ENCODE measurements at places on chromosomes 3 and 15.

DNA sequence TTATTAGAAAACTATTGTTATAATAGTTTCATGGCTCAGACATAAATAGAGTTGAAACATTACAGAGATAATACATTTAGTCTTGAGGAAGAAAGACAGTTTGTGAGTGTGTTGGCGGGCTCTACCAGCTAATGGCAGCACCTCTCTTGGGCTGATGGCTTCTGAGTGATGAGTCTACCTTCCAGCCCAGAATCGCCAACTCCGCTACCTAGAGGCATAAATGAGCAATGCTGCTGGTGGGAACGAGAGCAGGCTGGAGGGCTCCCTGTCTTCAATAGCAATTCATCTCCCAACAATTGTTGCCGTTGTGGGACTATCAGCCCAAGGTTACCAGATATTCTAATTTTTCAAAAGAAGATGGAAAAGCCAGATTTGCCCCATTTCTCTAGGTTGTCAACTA lies 388.7 kb downstream of the FOXP1 start:
- no peak for DNase-seq

- DNase-seq, result no peak
Measured at GRCh38 chr3:111852540-111852939, 6.5 kb upstream of the PHLDB2 start.

DNA sequence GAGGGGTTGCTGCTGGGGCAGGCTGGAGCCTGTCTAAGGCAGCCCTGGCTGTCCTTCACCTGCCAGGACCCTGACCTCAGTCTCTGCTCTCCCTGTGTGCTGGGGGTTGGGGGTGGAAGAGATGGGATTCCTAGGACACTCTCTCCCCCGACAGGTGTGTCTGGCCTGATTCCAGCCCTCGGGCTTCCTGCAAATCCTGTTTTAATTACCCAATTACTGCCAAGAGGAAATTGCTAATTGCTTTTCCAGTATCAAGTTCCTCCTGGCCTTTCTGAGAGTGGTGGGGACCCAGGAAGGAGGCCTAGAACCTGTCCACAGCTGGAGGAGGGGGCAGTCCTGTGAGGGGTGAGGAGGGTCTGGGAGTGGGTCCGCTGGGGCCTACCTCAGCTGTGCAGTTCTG lies 15.8 kb downstream of the PLXNA1 start:
- DNase-seq, result no peak

GRCh38 chr15:79644091-79644490 lies 212.0 kb downstream of the MINAR1 start:
- DNase-seq, result no peak

DNA sequence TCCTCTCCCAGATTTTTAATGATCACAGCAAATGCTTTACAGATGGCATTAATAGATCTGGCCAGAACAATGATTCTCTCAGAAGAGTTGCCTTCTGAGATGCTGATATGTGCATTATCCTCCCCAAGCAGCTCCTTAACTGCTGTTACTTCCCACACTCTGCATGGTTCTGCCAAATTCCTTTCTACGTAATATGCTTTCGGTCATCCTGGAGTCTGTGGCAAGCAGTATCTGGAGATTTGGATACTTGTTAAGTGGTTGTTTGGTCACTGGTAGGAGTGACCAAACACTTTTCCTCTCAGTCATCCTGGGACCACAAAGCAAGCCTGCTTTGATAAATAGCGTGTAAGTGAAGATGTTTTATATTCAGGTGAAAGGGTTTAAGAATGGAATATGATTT lies 71.1 kb upstream of the CCNL1 start:
- no peak for DNase-seq

- DNase-seq, result peak; percentile 92
Measured at GRCh38 chr3:24318677-24319287, 175.9 kb downstream of the THRB start.

GRCh38 chr15:25886498-25887140 lies 23.5 kb upstream of the ATP10A start:
- no peak for DNase-seq

- no peak for DNase-seq
Measured at GRCh38 chr3:36364260-36364659, 16.0 kb upstream of the STAC start.

- no peak for DNase-seq
Measured at GRCh38 chr15:42402455-42403205, 43.3 kb downstream of the CAPN3 start.

DNA sequence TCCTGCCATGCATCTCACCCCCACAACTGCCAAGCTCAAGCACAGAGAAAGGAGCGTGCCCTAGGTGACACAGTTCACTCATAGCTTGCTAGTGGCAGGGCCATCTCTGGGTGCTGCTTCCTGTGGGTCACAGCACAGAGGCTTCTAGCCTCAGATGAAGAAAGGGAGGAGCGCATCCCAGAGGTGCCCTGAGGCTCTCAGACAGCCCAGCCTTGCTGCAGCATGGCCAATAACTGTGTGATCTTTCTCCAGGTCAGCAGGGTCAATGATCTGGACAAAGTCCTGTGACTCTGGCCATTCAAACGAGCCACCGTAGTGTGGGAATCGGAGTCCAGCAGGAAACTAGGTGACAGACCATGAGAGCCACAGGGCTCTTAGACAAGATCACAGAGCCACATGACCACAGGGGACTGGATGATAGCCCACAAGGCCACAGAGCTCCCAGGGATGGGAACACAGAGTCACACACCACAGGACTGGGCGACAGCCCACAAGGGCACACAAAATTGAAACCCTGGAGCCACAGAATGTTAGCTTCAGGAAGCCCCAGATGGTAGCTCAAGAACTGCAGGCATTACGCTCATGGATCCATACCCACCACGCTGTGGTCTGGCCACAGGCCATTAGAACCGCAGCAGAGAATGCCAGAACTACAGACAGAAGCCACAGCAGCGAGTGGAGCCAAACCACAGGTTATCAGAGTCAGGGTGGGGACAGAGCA lies 25.9 kb upstream of the GRIP2 start:
- no peak for DNase-seq

DNA sequence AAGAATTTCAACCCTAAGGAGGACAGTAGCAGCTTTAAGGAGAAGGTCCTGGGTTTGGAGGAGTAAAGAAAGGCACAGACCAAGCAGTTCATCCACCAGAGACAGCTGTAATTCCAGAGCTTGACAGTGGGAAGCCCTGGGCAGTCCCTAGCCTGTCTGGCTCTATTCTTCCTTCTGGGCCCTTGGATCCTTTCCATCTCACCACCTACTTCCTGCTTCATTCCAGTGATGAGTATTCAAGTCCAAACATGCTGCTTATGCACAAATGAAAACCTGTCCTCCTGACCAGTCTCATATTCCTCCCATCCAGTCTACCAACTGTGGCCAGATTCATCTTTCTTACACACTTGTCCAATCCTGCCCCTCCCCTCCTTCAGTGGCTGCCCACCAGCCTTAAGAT lies 171.4 kb downstream of the CNTN3 start:
- no peak for DNase-seq

- no peak for DNase-seq
Measured at GRCh38 chr15:86256628-86257027, 177.0 kb downstream of the AGBL1 start.

DNA sequence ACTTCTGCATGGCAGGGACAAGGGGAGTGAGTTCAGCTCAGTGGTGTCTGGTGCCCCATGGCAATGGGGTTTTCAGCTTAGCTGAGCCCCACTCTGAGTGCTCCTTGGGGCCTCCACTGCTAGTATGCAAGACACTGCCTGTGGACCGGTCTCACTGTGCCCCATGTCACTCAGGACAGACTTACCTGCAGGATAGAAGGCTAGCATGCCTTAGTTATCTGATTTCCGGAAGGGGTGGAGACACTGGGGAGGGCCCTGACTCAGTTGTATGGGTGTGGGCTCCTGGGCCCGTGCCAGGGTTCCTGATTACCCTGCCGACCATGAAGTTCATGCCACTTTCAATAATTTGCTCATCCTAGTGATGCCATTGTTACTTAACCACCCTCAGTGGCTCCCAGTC lies 4.3 kb upstream of the SLC6A20 start:
- DNase-seq, result no peak

DNA sequence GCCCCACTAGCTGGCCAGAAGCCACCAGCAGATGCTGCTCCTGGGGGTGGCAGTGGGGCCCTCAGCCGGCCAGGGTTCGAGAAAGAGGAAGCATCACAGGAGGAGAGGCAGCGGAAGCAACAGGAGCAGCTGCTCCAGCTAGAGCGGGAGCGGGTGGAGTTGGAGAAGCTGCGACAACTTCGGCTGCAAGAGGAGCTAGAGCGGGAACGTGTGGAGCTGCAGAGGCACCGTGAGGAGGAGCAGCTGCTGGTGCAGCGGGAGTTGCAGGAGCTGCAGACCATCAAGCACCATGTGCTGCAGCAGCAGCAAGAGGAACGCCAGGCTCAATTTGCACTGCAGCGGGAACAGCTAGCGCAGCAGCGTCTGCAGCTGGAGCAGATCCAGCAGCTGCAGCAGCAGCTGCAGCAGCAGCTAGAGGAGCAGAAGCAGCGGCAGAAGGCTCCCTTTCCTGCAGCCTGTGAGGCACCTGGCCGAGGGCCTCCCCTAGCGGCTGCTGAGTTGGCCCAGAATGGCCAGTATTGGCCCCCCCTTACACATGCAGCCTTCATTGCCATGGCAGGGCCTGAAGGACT lies 17.5 kb upstream of the APEH start:
- peak; percentile 31 for DNase-seq

DNA sequence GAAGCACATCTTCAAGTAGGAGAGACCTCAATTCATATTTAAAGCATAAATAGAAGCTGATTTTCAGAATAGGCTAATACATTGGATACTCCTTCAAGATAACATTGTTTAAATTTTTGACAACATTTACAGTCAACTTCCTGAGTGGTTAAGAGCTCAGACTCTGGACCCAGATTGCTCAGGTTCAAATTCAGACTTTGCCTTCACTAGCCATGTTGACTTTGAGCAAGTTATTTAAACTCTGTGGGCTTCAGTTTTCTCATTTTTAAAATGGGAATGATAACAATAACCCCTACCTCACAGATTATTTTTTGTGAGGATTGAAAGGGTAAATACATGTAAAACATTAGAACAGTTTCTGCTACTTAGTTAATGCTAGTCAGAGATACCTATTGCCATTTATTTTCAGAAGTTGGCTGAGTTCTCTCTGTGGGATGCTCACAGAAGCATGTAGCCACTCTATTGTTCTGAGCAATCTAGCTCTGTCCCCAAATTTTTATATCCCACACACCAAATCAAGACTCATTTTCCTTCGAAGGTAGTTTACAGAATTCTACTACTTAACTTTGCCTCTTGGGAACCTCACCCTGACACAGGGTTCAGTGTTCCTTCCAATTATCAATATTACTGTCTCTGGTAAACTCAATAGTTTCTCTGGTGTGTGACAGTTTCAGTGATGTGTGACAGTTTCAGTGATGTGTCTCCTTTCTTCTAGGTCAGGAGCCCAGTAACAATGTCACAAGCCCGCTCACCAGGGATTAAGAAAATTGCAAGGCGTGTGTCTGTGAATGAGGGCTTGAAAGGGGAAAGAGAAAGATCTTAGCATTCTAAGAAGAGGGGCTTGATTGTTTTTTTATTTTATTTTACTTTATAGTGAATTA lies 79.4 kb upstream of the OSTN start:
- no peak for DNase-seq

- DNase-seq, result no peak
Measured at GRCh38 chr3:151811474-151811873, 2.4 kb upstream of the AADAC start.

DNA sequence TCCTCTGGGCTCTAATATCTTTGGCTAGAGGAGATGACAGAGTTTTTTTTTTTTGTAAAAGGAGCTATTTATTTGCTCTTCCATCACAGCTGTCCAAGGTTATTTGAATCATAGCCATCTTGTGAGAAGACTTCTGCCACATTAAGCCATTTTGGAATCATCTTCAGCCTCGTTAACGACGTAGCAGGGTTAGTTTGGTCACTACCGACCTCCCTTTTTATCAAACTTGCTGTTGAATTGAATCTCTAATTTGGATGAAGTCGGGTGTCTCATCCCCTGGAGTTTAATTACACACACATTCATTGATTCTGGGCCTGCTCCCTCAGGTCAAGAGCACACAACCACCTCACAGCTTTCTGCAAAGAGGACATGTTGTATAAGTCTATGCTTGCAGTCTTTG lies 238.7 kb downstream of the CPNE4 start:
- no peak for DNase-seq

DNA sequence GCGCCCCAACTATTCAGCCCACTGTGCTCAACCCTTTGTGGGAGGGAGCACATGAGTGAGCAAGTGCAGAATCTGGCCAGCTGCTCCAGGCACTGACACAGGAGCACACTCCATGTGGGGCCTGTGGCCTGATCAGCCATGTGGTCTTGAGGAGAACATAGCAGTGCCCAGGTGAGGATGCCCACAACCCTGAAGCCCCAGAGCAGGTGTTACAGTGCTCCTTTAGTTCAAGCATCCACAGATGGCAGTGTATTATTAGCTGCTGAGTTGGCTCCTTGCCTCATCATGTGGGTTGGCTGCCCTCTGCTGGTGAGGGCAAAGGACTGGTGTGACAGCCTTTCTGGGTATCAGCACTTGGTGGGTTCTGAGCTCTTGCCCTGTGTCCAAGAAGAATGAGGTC lies 1588.2 kb downstream of the SI start:
- peak; percentile 57 for DNase-seq

GRCh38 chr3:140251678-140252077 lies 316.7 kb downstream of the CLSTN2 start:
- no peak for DNase-seq

- DNase-seq, result no peak
Measured at GRCh38 chr15:36843822-36844221, 256.5 kb downstream of the MEIS2 start.

- DNase-seq, result no peak
Measured at GRCh38 chr15:84969257-84969656, 12.4 kb upstream of the PDE8A start.

Measured in trophoblast cell (in vitro differentiated cells and primary cell).